ENCODE measurements at places on chromosomes 2 and 18.
A peak's percentile ranks its signal among the peaks of the same experiment; 100 is the strongest.

DNA sequence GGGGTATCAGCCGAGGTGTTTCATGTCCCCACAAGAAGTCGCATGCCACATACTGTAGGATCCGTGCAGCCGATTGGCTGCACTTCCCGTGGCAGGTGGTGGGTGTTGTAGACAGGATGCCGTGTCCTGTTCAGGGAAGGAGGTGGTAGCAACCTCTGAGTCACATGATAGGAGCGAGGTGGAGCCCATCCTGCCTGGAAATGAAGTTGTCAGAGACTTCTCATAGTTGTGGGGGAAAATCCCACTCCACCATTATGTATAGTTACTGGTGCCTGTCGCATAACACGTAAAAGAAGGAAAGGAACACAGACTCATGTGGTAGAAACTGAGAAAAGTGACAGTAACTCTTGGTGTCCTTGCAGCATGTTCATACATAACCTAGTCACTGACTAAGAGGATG is 91.4 kb upstream of the IL1R2 start:
- no peak for DNase-seq

- DNase-seq: peak; percentile 19
Observed at GRCh38 chr2:201084863-201085262, 13.1 kb downstream of the NDUFB3 start.

DNA sequence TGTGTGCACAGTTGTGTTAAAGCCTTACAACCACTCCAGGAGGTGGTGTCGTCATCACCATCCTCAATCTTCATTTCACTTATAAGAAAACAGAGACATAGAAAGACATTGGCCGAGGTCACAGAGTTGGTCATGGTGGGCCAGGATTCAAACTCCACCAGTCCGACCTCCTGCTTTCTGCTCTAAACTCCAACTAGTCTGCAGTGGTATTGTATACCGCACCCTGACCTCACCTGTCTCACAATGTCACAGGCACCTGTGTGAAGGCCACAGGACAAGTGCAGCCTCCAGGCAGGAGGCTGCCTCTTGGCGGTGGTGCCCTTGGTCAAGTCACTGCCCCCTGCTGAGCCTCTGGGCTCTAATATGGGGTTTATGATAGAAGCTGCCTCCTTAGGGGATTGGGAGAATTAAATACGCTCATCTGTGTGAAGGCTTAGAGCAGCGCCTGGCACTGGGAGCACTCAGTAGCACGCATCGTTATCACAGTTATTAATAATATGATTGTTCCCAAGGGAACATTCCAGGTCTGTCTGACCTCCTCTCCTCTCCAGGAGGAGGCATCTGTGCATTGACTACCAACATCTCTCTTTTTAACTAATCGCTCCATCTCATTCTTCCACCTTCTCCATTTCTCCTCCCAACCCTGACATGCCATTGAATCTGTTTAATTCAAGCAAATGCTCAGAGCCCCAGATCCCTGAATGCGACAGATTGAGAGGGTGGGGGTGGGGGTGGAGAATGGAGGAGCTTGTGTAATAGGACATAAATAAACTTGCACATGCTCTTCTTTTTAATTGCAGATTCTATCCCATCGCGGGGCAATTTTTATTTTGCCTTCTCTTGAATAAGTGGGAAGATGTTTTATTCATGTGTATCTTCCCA is 112.7 kb downstream of the MCFD2 start:
- DNase-seq: peak; percentile 4

GRCh38 chr2:235263205-235264120 is 230.4 kb upstream of the AGAP1 start:
- DNase-seq: no peak

- no peak for DNase-seq
Observed at GRCh38 chr2:163859951-163860350, 124.1 kb upstream of the FIGN start.

DNA sequence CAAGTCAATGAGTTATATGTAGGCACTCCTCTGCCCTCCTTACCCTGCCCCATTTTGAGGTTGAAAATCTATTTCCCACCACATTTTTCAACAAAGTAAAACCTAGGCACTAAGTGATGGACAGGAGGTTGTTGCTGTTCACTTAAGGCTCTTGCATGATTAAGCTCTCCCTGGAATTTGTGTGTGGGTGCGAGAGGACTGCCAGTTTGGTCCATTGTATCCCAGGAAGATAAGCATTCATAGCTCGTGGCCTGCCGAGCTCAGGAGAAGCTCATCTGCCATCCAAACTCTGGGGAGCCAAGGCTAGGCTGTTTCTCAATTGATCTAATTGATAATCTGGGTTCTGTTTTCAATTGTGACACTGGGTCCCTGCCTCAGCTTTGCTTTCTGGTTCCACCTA is 4.7 kb upstream of the MAP4K4 start:
- no peak for DNase-seq

DNA sequence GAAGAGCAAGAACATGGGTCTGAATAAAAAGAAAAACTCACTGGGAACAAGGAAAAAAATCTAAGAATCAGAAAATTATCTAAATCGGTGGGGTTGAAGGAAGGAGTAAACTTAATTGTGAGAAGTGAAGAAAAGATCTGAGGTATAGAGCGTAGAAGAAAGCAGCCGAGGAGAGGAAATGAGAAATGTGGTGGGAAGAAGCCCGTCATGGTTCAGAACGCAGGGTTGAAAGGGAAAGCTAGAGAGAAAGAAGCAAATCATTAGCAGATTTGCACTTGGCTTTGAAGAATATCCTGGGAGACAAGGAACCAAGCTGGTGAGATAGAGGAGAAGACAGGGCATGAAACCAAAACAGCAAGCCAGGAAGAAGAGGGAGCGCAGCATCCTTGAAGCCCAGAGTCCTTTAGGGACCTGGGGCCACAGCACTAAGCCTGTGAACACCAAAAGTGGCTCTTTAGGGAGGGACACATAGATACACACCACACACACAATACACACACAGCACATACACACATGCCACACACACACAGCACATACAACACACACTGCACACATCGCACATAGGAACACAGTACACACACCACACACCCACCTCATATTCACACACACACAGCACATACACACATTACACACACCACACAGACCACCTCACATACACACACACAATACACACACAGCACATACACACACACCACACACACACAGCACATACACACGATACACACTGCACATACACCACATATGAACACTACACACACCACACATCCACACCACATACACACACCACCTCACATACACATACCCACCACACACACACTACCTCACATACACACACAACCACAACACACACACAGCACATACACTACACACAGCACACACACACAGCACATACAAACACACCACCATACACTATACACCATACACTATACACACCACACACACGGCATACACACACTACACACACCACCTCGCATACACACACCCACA is 274.6 kb downstream of the ETAA1 start:
- no peak for DNase-seq

GRCh38 chr2:3661149-3661660 is 3.2 kb downstream of the ALLC start:
- DNase-seq: no peak

- no peak for DNase-seq
Observed at GRCh38 chr2:28437149-28437835, 44.6 kb downstream of the FOSL2 start.

DNA sequence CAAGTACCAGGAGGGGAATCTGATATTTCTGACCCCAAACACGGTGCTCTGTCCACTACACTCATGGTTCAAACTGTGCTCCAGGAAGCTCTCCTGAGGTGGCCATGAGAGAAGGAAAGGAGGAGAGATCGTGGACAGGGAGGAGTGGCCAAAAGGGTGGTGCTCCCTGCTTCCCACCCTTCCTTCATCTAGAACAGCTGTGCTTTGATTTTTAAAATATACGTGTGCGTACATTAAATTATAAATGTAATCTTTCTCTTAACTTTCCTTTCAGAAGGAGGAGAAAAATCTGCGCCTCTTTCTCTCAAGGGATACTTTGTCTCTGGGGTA is 8.2 kb upstream of the CHRNA1 start:
- DNase-seq: no peak

DNA sequence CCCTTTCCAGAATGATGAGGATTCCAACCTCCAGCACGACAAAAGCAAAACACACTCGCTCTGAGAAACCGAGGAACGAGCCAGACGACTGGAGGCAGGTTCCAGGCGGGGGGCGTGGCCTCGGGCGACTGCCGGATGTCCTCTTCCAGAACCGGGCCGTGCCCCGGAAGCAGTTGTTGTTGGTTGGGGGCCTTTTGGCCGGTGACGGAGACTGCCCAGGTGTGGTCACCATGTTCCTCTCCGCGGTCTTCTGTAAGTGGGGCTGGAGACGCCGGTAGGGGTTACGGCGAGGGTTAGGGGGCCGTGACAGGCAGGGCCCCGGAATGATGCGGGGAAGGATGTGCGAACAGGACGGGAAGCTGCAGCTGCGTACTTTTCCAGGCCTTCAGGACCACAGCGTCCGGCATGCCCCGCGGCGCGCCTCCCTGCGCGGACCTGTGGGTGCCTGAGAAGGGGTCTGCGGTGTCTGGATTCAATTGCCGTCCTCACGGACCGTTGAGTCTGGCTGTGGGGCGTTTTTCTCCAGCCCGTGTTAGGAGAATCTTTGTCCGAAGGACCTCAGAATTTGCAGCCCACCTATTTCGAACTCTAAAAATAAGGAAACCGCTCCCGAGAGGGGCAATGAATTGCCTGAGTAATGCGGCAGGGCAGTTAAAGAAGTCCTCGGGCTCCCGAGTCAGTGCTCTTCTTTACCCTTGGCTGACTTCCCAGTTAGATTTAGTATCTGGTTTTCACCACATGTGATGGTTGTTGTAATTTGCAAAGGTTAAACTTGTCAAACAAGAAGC is at the start of gene MRPL33:
Gene MRPL33 (plus strand): TSS at position 172 of the 788 bp plus-strand sequence. CDS start 59 bp downstream, at position 231.
- peak; percentile 90 for DNase-seq

- no peak for DNase-seq
Observed at GRCh38 chr2:69985216-69985615, 23.8 kb upstream of the ASPRV1 start.

DNA sequence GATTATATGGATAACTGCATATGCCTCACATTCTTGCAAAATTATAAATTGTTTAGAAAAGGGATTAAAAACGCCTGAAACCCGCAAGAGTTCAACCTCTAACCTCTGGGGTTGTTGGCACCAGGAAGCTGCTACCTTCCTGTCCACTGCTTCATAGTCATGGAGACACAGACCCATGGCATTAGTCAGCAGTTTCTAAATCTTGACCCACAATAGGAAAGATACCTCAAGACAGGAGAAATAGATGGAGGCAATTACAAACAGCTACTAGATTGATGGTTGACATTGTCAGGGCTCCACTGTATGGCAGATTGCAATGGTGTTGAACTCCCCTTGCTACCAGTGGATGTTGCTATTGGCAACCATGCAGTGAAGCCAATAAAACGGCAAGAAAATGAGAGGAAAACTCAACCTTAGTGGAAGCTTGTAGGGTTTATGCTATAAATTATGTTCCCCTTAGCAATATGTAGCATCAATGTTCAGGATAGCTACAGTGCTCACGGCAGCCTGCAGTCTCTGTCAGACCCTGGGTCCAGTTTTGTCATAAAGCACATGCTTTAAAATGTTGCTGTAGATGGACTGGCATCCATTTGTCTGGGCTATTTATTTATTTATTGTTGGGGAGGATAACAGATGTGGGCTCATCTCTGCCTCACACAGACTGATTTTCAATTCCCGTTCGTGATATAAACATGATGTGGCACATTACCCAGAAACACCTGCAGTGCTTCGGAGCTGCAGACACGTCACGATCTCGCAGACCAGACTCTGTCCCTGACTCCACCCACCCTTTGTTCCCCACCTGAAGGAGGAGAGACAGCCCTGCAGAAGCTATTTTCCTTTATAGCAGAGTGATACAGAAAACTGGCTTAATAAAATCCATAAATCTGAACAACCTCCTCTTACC is 233.4 kb downstream of the AGPS start:
- DNase-seq: no peak

- DNase-seq: no peak
Observed at GRCh38 chr2:129935118-129935517, 44.3 kb upstream of the RAB6C start.

DNA sequence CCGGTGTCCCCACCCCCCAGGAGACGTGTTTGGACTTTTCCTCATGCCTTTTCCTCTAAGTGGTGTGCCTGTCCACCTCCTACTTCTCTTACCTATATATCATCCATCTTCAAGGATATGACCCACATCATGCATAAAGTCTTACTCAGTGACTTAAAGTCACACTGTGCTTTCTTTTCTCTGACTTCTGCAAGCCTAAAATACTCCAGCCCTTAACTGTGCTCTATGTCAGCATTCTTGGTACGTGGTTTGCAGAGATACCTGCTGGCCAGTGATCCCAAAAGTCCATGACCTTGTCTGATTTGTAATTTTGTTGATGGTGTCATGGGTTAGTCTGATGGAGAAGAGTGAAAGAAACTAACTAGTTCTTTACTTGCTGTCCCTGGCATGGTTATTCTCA is 393.6 kb upstream of the NRP2 start:
- no peak for DNase-seq

GRCh38 chr2:12087671-12088380 is 341.4 kb downstream of the LPIN1 start:
- no peak for DNase-seq

GRCh38 chr18:39414009-39414700 is 1848.6 kb upstream of the CELF4 start:
- no peak for DNase-seq

GRCh38 chr2:23420840-23421476 is 36.0 kb downstream of the KLHL29 start:
- no peak for DNase-seq

GRCh38 chr18:66271962-66272361 is 331.9 kb downstream of the CDH19 start:
- DNase-seq: no peak

DNA sequence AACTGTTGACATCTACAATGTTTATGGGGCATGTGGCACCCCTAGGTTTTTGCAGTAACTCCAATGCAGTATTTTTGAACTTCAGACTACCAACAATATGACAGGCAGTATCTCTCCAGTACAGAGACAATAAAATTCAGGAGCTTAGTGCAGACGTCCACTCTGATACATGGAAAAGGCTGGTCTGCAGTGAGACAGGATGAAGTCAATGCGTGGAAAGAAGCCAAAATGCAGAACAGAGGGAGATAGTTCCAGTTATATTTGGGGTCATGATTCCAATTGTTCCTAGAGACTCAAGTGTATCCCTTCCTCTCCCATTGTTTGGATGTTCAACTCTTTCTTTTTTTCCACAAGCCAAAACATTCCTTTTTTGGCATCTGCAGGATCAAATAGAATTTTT is 18.7 kb upstream of the SMAD2 start:
- no peak for DNase-seq

- DNase-seq: peak; percentile 75
Observed at GRCh38 chr2:3959372-3959771, 256.0 kb downstream of the DCDC2C start.
